Memory B cell (primary cell): ENCODE measurements at places on chromosomes 16 and 17.

DNA sequence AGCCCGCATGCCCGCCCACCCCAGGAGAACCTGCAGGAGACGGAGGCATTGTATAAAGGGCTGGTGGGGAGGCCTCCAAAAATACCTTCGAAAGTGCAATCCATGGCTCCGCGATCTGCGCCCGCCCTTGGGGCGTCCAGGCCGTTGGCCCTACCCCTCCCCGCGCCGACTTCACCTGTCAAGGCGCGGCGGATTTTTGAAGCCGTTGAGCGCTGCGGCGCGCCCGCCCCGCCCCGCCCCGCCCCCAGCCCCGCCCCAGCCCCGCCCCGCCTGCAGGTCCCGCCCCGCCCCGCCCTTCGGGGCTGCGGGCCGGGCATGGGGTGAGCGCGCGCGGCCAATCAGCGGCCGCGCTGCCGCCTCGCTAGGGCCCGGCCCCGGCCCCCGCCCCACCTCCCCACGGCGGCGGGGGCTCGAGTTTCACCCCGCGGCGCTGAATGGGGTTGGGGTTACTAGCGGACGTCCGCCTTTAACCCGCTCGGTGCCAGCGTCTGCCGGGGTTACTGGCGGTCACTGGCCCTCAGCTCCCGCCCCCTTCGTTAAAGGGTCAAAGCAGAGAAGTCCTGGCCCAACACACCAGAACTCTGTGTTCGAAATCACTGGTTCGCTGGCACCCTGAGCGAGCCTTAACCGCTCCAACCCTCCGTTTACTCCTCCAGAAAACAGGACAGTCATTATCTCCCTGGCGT lies 13.2 kb downstream of the SREBF1 start:
- peak; percentile 68 for DNase-seq

- no peak for DNase-seq
These were observed 512.1 kb downstream of the TOX3 start for GRCh38 chr16:52034830-52035229.

DNA sequence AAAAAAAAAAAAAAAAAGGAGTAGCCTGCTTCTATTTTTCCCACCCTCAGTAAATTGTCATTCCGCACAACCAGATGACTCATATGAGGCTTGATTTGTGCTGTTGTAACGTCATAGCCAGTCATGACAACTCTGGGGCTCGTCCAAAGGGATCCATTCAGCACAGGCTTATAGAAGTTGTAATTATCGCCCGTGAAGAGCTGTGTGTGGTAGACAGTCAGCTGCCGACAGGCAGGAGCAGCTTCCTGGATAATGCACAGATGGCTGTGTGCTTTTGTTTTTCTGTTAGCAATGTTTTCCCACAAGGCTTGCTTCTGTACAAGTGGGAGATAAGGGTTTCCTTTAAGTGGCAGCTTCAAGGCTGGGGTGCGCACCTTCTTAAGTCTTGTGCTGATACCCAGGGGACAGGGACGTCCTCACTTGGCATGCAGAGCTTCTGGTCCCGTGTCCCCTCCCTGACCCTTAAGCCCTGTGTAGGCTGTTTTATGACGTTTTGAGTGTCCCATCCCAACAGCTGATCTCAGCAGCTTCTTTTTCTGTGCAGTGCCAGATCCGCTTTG lies 26.0 kb downstream of the SNX29 start:
- no peak for DNase-seq

GRCh38 chr17:35765086-35765710 lies 4.5 kb downstream of the C17orf50 start:
- no peak for DNase-seq

- no peak for DNase-seq
These were observed 239.7 kb upstream of the ERCC4 start for GRCh38 chr16:13680021-13680889.

- DNase-seq, result no peak
These were observed 66.9 kb downstream of the CHD9 start for GRCh38 chr16:53121661-53122060.

DNA sequence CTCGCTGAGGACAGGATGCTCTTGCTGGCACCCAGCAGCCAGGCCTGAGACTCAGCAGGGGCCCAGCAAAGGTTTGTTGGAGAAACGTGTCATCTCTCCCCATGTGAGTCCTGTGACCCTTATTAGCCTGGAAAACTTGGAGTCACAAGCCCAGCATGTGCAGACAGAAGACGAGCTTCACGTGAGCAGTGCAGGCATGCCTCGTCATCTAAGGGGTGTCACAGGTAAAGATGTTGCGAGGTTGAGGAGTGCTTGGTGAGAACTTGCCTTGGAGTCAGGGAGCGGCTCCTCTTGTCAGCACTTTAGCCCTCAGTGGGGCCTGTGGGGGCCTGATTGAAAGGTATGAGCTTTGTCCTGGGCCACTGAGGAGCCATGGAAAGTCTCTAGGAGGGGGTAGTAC lies 2.1 kb upstream of the CTRL start:
- no peak for DNase-seq

- no peak for DNase-seq
These were observed 5.7 kb downstream of the ADGRG1 start for GRCh38 chr16:57634171-57634570.

DNA sequence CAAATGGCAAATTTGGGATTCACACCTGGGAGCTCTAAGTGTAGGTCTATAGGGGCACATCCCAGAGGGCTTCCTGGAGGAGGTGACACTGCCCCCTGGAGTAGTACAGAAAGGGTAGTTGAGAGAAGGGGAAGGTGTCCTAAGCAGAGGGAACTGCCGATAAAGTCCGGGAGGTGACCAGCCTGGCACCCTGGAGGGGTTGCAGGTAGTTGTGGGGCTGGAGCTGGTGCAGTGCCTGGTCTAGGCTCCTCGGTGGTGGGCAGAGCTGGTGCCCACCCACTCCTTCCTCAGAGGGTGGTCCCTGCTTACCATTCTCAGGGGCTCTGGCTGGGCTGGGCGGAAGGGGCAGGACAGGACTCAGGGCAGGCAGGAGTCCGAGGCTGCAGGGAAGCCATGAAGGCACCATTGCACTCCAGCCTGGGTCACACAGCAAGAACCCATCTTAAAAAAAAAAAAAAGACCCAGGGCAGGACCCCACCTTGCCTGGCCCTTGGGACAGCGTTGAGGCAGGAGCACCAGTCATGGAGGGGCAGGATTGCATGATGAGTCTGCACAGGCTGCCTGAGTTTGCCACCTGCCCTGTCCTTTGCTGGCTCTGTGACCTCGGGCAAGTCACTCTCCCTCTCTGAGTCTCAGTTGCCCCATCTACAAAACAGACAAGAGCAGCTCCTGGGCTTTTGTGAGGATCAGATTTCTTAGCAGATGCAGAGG lies 43.8 kb downstream of the LAT start:
- DNase-seq, result no peak

DNA sequence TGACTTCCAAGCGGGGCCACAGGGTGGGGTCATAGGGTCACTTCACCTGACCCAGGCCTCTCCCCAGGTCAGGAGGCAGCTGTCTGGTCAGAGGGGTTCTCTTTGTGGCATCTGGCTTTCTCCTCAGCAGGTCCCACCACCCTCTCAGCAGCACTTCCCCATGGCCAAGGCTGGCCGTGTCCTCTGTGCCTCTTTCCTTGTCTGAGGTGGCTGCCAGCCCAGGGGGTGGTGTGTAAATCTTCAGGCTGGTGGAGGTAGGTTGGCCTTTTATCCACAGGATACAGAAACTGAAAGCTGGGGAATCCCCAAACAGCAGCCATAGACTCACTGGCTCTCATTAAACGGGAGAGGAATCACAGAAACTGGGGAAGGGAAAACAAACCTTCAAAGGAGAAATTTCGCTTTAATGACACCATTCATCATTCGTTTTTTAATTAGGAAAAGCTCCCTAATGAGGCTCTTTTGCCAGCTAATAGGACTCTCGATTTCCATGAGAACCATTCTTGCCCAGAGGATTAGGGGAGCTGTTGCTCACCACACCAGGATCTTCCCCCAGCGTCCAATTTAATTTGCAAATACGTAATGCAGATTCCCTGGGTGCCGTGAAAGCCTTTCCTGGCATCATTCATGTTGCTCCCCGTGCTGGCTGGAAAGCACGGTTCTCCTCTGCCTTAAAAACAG lies 18.0 kb downstream of the C17orf75 start:
- no peak for DNase-seq

- no peak for DNase-seq
These were observed 30.5 kb upstream of the C1QL1 start for GRCh38 chr17:44998646-44999045.

GRCh38 chr16:52312716-52313115 lies 234.2 kb downstream of the TOX3 start:
- DNase-seq, result no peak

GRCh38 chr17:70206361-70207010 lies 37.2 kb downstream of the KCNJ2 start:
- DNase-seq, result no peak

GRCh38 chr16:50301626-50302471 lies 35.5 kb downstream of the ADCY7 start:
- DNase-seq, result no peak

DNA sequence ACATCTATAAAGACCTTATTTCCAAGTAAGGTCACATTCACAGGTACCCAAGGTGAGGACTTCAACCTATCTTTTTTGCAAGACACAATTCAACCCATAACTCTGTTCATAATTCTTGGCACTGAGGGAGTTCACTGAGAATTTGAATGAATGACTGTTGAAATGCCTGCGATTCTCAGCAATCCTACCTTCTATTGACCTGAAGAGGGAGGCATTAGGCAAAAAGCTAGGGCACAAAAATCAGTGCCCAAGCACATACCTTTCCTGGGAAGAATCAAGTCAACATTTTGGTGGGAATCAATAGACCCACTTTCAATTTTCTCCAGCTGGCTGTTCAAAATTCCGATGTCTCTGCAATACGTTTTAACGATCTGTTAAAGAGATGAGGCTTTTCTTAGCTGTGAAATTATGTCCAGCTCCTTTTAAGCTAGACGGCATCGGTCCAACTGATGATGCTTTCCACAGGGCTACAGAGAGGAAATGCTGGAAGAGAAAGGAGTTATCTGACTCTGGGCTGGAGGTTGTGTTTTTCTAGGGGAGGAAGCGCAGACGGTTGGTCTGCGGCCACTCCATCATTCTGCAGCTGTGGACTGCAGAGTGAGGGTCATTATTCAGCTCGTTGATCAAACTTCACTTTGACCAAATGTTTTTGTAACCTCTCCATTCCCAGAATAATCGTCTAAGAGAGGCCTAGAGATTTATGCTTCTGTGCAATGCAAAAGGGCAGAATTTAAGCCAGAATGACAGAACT lies 25.2 kb downstream of the BCO1 start:
- DNase-seq, result no peak

- DNase-seq, result no peak
These were observed 32.6 kb downstream of the IGF2BP1 start for GRCh38 chr17:49029801-49030200.

- no peak for DNase-seq
These were observed 16.3 kb upstream of the MAP3K14 start for GRCh38 chr17:45332989-45333701.

DNA sequence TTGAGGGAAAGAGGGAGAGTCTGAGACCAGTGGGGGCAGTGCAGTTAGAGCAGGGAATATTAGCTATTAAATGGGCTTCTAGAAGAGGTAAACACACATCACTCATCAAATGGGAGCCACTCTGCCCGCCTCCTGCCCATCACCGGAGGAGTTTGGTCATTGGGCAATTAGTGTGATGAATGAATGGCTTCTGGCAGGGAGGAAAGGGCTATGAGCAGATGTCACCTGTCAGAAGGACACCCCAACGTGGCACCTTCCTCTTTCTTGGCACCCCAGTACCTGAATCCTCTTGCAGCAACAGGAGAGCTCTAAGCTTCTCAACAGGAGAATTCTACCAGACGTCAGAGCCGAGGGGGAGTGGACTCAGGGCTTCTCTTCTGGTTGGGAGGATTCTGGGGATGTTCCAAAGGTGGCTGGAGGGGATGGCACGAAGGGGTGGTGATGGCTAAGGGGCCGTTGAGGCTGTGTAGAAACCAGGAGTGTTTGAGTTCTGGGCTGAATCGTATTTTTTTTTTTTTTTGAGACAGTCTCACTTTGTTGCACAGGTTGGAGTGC lies 11.0 kb downstream of the C1QTNF1 start:
- no peak for DNase-seq

GRCh38 chr16:63061319-63061718 lies 1025.1 kb upstream of the CDH8 start:
- no peak for DNase-seq

GRCh38 chr17:57550668-57551315 lies 194.3 kb downstream of the CCDC182 start:
- DNase-seq, result no peak

DNA sequence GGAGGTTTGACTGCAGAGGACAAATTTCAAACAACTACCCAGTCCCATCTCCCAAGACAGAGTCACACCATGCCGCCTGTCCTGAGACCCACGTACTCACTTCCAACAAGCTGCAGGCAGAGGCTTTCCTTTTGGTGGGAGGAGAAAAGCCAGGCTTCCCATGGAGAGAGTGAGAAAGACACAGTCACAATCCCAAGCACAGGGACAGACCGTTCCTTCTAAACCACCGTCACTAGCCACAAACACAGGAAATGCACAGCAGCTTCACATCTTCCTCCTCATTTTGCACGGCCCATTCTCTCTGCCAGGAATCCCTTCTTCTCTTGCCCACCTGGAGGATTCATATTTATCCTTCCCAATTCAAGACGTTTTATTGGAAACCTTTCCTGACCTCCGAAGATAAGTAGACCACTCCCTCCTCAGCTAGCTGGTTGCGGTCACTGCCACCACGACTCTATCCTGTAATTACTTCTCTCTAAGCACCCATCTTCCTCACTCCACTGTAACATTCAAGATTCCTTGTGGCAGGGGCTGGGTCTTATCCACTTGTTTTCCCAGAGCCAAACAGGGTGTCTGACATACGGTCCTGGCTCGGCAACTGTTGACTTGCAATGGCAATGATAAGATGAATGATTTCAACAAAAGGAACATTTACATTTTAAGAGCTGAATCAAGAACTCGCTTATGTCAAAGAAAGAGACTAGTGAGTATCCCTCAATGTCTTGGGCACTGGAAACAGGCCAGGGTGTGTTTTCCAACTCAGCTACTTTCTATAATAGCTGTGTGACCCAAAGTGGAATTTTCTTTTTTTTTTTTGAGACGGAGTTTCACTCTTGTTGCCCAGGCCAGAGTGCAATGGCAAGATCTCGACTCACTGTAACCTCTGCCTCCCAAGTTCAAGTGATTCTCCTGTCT lies 87.6 kb downstream of the XYLT1 start:
- DNase-seq, result no peak

GRCh38 chr17:60392042-60392844 lies at the start of gene USP32:
Gene USP32 (minus strand): TSS chr17:60392133. CDS start chr17:60391939, 194 bp downstream.
- peak; percentile 94 for DNase-seq

DNA sequence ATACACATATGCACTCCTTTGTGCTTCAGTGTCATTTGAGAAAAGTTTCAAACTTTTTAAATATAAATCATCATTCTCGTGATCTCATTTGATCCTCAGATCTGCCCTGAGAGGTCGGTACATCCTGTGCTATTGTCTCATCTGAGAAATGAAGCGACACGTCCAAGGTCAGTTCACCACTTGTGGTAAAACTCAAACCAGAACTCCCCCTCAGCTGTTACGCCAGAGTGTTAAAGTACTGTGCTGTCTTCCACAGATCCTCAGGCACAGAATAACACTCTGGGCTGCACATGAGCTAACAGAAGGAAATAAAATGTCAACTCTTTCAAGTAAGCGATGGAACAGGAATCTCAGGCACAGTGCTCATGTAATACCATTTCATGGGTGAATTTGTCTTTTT lies 31.4 kb downstream of the ANKFN1 start:
- DNase-seq, result no peak

- DNase-seq, result no peak
These were observed 1.3 kb downstream of the THRA start for GRCh38 chr17:40063901-40064531.

- no peak for DNase-seq
These were observed 74.4 kb downstream of the NETO2 start for GRCh38 chr16:47069313-47069712.
